NCI-H2107 (cell line): ENCODE measurements at places on chromosomes 11 and 22.
A peak's percentile ranks its signal among the peaks of the same experiment; 100 is the strongest.

- DNase-seq, result no peak
Measured at GRCh38 chr11:68684385-68685356, at the start of gene GAL. GAL (plus strand) TSS chr11:68684544; CDS start chr11:68684924, 380 bp downstream.

- DNase-seq, result no peak
Measured at GRCh38 chr11:76752321-76753143, 30.6 kb upstream of the TSKU start.

GRCh38 chr11:114400915-114401223 is 403 bp downstream of the RBM7 start:
- DNase-seq, result no peak

GRCh38 chr11:8907116-8907515 is 3.9 kb upstream of the AKIP1 start:
- no peak for DNase-seq

DNA sequence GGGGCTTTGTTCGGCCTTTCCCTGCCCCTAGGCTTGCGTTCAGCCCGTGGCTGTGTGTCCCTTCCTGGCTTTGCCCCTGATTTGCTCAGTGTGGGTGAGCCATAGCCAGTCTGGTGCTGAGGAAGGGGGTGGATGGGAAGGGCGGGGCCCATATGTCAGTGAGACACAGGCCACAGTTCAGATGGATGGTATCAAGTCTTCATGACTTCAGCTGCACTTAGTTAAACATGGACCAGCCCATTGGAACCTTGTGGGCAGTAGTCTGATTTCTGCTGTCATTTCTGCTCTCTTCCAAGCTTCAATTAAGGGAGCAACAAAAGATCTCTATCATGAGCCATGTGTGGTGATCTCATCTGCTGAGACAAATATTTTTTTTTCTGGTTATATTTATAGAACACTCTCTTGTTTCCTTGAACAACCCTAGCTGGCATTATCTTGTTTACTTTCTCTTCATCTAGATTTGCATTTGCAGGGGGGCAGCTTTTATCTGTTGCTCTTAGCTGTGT is 21.6 kb upstream of the PEX26 start:
- DNase-seq, result no peak

- DNase-seq, result no peak
Measured at GRCh38 chr22:49824185-49824925, 3.3 kb downstream of the BRD1 start.

GRCh38 chr22:46499805-46500189 is 37.6 kb downstream of the CELSR1 start:
- no peak for DNase-seq

- no peak for DNase-seq
Measured at GRCh38 chr22:23233084-23233531, 52.8 kb downstream of the BCR start.

GRCh38 chr11:40537734-40538133 is 921.7 kb downstream of the LRRC4C start:
- no peak for DNase-seq

DNA sequence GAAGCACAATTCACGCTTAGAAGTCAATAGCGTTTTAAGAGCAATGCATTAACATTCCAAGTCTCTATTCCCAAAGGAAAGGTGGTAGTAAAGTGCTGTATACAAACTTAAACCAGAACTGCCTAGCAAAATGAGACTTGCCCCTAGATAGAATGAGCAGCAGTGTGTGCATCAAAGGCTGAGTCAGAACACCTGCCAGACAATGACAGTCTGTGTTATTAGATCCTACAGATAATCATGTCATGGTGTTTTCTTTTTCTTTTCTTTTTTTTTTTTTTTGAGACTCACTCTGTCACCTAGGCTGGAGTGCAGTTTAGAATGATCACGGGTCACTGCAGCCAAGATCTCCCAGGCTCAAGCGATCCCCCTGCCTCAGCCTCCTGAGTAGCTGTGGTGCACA is 1.6 kb downstream of the RTCB start:
- DNase-seq, result peak; percentile 1

GRCh38 chr11:34564807-34565241 is 51.2 kb upstream of the ELF5 start:
- DNase-seq, result no peak

DNA sequence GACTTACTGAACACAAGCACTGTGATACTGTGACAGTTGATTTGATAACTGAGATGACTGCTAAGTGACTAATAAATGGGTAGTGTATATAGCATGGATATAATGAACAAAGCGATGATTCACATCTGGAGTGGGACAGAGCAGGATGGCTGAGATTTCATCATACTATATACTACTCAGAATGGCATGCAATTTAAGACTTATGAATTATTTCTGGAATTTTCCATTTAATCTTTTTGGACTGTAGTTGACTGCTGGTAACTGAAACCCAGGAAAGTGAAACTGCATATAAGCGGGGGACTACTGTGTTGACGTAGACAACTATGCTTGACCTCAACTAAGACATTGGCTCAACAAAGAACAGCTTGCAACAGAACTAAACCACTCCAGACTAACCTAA is 20.0 kb upstream of the NUCB2 start:
- DNase-seq, result no peak

- no peak for DNase-seq
Measured at GRCh38 chr11:108483163-108483562, 15.0 kb downstream of the POGLUT3 start.

DNA sequence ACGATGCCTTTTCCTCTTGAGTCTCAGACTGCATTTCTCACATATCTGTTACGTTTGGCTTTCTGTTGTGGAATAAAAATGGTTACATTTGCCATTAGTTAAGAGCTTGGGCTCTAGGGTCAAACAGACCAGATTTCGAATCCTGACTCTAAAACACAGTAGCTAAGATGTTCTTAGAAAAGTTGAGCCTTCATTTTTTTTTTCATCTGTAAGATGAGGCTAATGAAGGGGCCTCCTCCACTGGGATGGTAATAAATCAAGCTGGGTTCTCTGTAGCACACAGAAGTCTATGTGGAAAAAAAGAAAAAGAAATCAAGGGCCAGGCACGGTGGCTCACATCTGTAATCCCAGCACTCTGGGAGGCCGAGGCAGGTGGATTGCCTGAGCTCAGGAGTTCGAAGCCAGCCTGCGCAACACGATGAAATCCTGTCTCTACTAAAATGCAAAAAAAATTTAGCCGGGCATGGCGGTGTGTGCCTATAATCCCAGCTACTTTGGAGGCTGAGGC is 49.9 kb upstream of the CAPRIN1 start:
- no peak for DNase-seq

DNA sequence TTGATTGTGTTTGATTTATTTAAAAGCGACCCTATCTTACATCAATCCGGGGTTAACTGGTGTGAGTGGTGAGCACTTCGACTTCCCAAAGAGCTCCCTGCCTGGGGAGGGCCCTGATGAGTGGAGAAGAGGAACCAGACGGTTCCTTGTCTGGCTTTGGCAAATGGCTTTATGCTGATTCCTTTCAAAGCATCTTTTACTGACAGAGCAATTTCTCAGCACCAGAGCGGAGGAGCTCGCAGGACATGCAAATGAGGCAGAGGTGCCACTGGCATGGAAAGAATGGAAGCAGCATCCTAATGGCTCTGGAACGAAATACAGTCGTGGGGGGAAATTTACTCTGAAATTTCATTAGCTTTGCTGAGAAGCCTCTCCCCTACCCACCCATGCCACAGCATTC is 410.9 kb upstream of the B3GAT1 start:
- no peak for DNase-seq

DNA sequence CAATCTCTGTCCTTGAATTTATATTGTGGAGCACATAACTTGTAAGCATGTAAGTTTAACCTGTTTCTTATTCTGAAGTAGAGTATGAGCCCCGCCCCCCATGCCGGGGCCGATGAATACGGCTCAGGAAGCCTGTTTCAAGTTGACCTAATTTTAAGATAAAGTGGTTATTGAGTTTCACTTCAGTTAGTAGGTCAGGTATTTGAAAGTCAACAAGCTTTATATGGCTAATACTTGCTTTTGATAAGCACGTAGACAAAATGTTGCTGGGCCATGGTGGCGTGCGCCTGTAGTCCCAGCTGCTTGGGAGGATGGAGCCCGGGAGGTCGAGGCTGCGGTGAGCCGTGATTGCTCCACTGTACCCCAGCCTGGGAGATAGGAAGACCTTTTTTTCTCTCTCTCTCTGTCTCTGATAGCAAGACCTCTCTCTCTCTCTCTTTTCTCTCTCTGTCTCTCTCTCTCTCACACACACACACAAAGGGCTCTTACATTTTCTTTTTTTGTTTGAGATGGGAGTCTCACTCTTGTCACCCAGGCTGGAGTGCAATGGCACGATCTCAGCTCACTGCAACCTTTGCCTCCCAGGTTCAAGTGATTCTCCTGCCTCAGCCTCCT is 14.4 kb downstream of the YWHAH start:
- DNase-seq, result no peak

DNA sequence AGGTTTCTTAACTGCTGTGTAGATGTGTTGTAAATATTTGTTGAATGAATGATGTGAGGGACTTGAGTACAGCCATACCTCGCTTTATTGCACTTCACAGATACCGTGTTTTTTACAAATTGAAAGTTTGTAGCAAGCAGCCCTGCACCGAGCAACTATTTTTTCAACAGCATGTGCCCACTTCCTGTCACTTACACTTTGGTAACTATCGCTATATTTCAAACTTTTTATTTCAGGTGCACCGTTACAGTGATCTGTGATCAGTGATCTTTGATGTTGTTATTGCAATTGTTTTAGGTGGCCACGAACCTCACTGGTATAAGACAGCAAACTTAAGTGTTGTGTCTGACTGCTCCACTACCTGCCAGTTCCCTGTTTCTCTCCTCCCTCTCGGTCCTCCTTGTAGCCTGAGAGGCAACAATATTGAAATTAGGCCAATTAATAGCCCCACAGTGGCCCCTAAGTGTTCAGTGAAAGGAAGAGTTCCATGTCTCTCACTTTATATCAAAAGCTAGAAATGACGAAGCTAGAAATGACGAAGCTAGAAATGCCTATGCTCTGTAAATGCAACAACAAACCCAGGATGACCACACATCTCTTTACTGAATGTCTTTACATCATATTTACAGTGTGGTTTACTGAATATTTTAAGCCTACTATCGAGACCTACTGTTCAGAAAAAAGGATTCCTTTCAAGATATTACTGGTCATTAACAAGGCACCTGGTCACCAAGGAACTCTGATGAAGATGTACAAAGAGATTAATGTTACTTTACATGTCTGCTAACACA is 1.0 kb downstream of the SFI1 start:
- DNase-seq, result no peak

- DNase-seq, result no peak
Measured at GRCh38 chr11:12246989-12247388, 130.4 kb upstream of the PARVA start.

GRCh38 chr11:119318240-119319135 is 1.6 kb upstream of the MCAM start:
- no peak for DNase-seq

GRCh38 chr11:30009060-30009459 is 7.8 kb downstream of the KCNA4 start:
- DNase-seq, result no peak

GRCh38 chr22:33110562-33111163 is 52.5 kb upstream of the SYN3 start:
- DNase-seq, result no peak

GRCh38 chr11:72621008-72621610 is 53.1 kb downstream of the PDE2A start:
- no peak for DNase-seq

GRCh38 chr22:24023204-24023789 is 12.2 kb downstream of the CABIN1 start:
- DNase-seq, result no peak

DNA sequence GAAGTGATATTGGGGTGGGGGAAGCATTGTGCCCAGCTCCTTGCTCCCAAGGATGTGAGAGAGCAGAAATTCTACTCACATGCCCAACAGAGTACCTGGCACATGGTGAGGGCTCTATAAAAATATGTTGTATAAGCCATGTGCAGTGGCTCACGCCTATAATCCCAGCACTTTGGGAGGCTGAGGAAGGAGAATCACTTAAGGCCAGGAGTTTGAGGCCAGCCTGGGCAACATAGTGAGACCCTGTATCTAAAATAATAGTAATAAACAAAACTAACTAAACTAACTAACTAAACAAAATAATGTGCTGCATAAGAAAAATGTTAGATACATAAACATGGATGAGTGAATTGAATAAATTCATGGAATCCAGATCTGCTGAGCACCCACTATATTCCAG is 33.2 kb upstream of the LRRC32 start:
- no peak for DNase-seq

DNA sequence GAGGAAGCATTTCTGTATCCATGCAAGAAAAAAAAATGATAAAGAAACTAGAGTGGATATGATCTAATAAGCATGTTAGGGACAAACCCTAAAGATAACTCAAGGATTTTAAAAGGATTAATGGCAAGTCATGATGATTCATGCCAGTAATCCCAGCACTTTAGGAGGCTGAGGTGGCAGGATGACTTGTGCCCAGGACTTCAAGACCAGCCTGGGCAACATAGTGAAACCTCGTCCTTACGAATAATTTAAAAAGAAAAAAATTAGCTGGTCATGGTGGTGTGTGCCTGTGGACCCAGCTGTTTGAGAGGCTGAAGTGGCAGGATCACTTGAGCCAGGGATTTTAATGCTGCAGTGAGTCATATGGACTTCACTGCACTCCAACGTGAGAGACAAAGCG is 145.5 kb upstream of the BLID start:
- DNase-seq, result no peak

DNA sequence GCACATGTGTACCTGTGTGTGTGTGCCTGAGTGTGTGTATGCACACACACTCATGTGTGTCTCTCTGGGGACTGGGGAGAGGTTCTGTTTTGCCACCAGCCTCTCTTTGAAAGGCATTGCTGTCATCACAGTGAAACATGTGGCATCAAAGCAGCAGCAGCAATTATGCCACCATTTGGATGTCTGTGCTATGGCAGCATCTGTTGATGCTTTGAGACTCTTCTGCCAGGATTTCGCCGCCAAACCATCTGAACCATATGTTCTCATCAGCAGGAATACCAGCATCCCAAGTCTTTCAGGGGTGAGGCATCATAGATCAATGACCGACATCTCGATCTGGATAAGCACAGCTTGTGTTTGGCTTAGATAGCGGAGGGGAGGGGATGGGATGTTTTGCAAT is 168.6 kb downstream of the FAT3 start:
- DNase-seq, result no peak

DNA sequence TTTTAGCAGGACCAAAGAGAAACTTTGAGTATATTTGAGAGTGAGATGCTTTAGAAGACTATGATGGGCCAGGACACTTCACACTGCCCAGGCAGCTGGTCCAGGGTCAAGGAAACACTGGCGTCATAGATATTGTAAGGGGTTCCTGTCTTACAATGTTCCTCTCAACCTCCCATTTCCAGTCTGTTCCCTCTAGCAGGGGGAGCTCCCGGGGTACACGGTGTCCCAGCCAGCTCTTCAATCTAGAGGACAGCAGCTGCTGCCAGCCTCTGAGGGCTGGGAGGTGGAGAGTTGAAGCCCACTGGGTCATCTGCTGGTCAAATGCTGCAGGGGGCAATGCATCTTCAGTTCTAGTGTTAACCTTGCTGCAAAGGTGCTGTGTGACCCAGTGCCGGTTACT is 40.7 kb upstream of the TIMP3 start:
- DNase-seq, result no peak

GRCh38 chr11:64745189-64745520 is 1.2 kb upstream of the RASGRP2 start:
- no peak for DNase-seq
